ENCODE measurements at places on chromosomes 2 and 18.

DNA sequence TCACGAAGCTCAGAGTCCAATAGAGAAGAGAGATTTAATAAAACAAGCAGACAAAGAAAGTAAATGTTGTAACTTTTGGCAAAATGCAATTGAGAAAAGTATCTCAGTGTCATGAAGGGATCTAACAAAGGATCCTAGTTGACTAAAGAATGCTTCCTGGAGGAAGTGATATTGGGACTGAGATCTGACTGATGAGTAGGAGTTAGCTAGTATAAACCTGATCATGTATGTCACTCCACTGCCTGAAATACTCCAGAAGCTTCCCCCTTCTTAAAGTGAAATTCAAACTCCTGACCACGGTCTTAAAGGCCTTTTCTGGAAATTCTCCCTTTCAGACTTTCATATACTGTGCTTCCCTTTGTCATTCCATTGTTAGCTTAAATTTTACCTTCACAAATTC lies 1102.4 kb upstream of the ZEB2 start:
- no peak for DNase-seq

- DNase-seq: no peak
Measured at GRCh38 chr18:14122097-14122496, 10.1 kb downstream of the ZNF519 start.

- DNase-seq: no peak
Measured at GRCh38 chr2:141694180-141694579, 436.6 kb downstream of the LRP1B start.

- no peak for DNase-seq
Measured at GRCh38 chr2:134127496-134127895, 126.4 kb upstream of the MGAT5 start.

DNA sequence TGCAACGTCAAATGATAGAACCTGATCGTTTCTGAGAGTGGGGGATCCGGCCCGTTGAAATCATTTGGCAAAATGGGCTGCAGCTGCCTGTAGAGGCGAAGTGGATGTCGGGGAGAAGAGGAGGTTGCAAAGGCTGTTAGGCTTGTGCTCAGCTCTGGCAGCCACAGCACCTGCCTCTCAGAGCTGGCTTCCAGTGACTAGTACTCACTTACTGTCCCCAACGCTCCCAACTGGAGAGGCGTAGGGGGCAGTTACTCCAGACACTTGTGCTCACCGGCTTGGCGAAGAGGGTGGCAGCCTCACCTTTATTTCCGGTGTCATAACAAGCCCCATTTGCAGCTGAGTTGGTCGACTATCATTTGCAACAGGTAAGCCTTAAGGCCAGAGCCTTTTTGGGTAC lies 37.9 kb downstream of the NCK2 start:
- no peak for DNase-seq

DNA sequence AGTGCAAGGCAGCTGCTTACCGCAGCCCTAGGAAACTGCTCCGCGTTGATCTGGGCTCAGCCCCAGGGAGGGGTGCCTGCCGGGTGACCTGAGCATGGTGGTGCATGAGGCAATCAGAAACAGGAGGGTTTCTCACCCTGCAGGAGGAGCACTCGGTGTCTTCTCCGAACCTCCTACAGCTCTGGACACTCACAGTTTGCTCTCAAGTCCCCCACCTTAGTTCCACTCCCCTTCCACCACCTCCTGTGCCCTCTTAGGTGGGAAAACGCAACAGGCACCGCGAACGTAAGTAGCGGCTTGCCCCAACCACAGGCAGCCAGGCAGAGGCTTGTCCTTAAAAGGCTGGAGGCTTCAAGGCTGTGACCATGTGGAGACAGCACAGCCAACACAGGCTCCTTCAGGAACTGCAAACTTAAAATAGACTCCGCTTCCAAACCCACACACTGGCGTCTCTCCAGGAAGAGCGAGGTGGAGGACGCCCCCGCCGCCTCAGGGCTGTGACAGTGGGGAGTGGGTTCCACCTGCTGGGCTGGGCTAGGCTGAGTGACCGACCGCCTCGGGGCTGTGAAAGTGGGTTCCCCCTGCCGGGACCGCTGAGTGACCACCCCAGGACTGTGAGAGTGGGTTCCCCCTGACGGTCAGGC lies 71.6 kb downstream of the NDUFA10 start:
- DNase-seq: no peak

- DNase-seq: no peak
Measured at GRCh38 chr2:28558918-28559317, 63.1 kb downstream of the PLB1 start.

DNA sequence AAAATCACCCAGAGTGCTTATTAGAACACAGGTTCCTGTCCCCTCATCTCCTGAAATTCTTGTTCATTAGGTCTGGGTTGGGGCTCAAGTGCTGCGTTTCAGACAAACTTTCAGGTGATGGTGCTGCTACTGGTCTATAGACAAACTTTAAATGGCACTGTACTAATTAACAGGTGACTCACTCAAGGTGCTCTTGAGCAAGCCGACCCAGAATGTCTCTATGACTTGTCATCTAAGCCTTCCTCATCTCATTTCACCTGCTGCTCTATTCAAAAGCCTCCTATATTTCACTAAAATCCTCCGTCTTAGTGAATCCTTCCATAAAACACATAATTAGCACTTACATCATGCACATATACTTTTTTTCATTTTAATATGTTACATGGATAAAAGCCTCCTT lies 29.9 kb upstream of the STK39 start:
- no peak for DNase-seq

GRCh38 chr18:73296686-73297085 lies 428.9 kb upstream of the NETO1 start:
- DNase-seq: no peak

GRCh38 chr2:232846055-232846454 lies 24.0 kb upstream of the SNORC start:
- no peak for DNase-seq

DNA sequence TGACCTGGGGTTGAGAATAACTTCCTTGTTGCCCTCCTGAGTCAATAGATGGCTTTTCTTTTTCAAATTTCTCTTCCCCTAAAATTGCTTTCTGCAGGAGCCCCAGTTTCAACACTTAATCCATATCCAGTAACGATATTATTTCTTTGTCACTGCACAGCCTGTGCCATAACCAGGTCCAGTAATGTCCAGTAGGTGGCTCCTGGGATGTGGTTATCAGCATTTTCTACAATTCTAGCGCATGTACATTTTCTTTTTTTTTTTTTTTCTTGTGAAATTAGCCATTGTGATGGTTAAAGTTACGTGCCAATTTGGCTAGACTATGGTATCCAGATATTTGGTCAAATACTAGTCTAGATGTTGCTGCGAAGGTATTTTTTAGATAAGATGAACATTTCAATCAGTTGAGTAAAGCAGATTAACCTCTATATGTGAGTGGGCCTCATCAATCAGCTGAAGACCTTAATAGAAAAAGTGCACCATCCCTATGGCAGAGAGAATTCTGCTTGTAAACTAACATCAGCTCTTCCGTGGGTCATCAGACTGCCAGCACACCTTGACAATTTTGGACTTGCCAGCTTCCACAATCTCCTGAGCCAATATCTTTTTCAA lies 72.9 kb upstream of the SCG2 start:
- no peak for DNase-seq

DNA sequence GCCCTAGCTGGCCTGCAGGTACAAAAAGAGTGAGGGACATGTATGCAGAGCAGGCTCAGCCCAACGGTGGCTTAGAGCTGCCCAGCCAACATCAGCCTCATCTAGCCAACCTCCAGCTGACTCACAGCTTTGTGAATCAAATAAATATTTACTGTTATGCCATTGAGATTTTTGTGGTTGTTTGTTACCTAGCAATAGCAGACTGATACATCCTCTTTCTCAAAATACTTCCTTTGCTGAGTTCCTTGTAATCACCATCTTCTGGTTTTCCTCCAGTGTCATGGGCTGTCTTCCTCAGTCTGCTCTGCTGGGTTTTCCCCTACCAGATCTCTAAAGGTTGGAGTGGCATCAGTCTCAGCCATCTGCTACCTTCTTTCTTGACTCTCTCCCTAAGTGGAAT lies 126.6 kb upstream of the SLC1A4 start:
- DNase-seq: no peak

DNA sequence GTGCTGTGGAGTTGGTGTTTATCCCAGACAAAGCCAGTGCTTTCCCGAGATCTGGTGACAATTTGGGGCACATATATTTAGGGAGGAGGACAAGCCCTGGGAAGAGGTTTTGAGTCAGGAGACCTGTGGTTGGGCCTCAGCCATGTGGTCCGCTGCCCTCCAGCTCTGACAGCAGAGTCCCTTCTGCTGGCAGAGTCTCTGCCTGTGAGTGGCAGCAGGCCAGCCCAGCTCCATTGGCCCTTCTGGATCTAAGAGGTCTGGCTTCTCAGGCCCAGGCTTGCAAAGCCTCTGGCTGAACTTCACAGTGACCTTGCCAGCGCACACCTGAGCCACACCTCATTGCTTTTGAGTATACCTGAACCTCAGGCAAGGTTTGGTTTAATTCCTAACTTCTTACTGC lies 115.3 kb downstream of the BCL2L11 start:
- DNase-seq: no peak

DNA sequence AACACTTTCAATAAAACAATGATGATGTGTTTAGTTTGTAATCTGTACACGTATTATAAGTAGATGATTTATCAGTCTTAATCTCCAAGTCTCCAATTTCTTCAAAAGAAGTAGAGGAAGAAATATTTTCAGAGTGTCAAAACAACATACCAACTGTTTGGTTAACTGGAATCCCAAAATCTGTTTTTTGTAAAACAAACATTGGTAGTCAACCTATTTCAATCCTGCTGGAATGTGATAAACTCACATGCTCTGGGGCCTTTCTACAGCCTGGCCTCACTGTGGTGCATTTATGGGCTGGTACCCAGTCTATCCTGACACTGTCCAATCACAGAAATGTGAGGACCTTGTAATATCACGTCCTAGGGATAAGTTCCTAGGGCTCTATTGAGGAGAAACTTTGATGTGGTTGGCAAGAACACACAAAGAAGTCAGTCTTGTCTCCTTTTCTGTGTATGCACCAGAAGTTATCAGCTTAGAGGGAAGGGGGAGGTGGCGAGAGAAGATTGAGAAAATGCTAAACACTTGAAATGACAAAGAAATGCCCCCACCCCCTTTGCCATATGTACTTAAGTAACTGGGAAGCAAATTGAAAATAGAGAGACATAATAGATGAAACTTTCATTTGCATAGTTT lies 47.2 kb downstream of the PRKRA start:
- DNase-seq: no peak

- no peak for DNase-seq
Measured at GRCh38 chr2:29097569-29097968, 17.6 kb upstream of the CLIP4 start.

DNA sequence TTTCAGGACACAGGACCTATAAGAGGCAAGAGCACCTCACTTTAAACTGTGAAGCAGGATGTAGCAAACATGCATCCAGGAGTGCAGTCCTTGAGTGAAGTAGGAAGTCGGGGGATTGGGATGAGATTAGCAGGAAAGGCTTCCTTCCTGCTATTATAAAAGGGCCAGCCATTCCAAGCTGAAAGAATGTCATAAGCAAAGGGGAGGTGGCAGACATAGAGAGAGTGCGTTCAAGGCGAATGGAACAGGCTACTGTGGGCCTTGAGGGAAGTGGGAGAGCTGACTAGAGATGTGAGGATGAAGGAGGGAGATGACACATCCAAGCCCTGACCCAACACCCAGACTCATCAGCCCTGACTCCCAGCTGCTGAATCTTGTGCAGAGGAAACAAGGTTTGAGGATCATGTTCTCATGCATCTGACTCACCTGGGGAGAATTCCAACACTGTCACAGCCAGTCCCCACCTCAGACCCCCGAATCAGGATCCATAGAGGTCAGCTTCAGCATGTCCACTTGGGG lies 63.9 kb downstream of the GYPC start:
- no peak for DNase-seq

DNA sequence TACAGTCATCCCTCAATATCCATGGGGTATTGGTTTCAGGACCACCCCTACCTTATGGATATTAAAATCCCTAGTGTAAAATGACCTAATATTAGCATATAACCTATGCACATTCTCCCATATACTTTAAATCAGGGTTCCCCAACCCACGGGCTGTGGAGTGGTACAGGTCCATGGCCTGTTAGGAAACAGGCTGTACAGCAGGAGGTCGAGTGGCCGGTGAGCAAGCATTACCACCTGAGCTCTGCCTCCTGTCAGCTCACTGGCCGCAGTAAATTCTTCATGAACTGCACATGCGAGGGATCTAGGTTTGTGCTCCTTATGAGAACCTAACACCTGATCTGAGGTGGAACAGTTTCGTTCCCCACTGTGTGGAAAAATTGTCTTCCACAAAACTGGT lies 73.8 kb downstream of the RIF1 start:
- no peak for DNase-seq

GRCh38 chr2:62303788-62304187 lies 107.9 kb downstream of the B3GNT2 start:
- no peak for DNase-seq

DNA sequence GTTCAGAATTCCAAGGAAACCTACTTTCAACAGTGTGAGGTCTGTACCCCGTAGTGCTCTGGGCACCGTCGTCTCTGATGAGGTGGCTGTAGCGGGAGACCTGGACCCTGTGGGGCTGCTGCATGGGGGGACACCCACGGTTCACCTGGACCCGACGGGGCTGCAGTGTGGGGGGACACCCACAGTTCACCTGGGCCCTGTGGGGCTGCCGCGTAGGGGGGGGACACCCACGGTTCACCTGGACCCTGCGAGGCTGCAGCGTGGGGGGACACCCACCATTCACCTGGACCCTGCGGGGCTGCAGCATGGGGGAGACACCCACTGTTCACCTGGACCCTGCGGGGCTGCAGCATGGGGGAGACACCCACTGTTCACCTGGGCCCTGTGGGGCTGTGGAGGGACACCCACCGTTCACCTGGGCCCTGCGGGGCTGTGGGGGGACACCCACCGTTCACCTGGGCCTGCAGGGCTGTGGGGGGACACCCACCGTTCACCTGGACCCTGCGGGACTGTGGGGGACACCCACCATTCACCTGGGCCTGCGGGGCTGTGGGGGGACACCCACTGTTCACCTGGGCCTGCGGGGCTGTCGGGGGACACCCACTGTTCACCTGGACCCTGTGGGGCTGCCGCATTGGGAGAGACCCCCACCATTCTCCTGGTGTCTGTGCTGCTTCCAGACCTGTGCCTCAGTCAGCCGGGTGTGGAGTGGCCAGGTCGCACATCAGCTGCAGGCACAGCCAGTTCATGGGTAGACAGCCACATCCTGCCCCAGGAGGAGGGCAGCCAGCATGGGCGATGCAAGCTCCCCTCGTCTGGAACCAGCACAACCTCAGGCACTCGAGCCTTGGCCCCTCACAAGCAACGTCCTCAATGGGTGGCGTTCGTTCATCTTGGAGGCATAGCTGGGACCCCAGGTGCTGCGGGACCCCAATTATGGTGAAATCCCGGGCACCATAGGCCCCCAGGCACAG lies 114.5 kb downstream of the TMEM18 start:
- DNase-seq: no peak

GRCh38 chr18:12306752-12307700 lies 1.0 kb upstream of the TUBB6 start:
- no peak for DNase-seq

DNA sequence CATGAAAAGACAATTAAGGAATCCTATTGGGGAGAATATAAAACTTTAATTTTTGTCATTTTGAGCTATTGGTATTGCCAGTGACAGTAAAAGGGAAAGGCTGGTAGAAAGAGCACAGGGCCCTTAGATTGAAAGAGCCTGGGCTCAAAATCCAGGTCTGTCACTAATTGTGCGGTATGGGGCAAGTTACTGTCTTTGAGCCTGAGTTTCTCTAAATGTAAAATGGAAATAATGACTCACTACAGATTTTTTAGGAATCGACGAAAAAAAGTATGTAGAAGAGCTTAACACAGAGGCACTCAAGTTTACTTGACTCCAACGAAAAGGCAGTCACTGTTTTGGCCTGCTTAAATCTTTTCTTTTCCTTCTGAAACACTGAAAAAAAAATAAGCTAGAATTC lies 7.0 kb downstream of the NDUFV2 start:
- DNase-seq: no peak

Data from NCI-H1930 (cell line).